ENCODE measurements at places on chromosomes 3 and 15. TPM values are rescaled to one million over a fixed set of nuclear protein-coding genes. Genes with fewer than 3 reads are reported as not detected.

Gene BTLA
- not detected for total RNA-seq

Gene SH2D7
- total RNA-seq = not detected

Gene PDZRN3
- not detected for total RNA-seq

Gene ZNF620
- total RNA-seq = 2.0 TPM

Gene SLC6A1
- total RNA-seq = not detected

Gene PGBD4
- total RNA-seq = 0.96 TPM

Gene GOLGA6L7
- not detected for total RNA-seq

Gene SLCO2A1
- 0.19 TPM for total RNA-seq

Gene TAGLN3
- not detected for total RNA-seq

Data from A549 treated with GW870086 at 1 μM for 4 hours (cell line).